ENCODE measurements at places on chromosomes 2 and 18.

DNA sequence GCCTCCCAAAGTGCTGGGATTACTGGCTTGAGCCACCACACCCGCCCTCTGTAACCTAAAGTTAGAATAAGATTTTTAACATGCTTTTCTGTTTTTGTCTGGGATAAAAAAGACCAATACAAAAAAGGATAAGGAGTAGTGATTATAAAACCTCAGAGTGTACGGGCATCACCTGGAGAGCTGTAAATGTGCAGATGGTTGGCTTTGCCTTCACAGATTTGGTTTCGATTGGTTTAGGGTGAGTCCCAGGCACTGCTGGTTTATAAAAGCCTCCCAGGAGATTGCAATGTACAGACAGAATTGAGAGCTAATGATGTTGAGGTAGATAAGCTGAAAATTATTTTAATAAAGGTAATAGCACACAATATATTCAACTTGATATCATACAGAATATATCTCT lies 289.7 kb upstream of the FSHR start:
- DNase-seq, result no peak

DNA sequence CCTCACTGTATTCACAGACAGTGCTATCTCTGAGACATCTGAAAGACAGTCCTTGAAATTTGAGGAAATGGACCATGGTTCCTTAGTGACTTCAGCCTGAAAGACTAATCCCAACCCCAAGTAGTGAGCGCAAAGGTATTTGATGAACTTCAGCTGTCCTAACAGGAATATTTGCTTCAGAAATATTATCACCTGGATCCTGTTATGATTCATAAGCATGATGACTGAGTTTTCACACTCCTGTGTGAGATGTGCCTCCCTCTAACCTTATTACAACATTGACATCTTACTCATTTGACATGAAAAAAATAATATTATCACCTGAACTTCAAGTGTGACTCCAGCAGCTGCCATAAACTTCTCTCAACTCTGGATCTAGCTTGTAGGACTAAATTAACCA lies 11.6 kb upstream of the MRPL19 start:
- DNase-seq, result no peak

- DNase-seq, result no peak
These were observed 8.6 kb upstream of the C2orf42 start for GRCh38 chr2:70199320-70199864.

DNA sequence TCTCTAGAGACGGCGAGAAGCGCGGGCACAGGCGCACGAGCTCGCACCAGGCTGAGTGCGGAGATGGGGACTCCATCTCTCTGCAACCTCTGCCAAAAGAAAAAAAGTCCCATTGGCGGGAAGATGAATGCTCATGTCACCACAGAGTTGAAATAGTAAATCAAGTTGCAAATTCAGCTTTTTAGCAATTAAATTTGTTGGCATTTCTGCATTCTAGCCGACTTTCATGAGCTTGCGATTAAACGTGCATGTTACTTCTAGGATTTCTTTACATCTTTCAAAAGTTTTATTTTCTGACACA lies 588 bp downstream of the CHAC2 start:
- DNase-seq, result no peak

- DNase-seq, result no peak
These were observed 15.2 kb downstream of the M1AP start for GRCh38 chr2:74632939-74633312.
